ENCODE measurements at places on chromosomes 4 and X.

- DNase-seq = no peak
These were observed 2.5 kb upstream of the TMPRSS11D start for GRCh38 chr4:67886281-67886680.

- DNase-seq = no peak
These were observed 86.0 kb downstream of the PJA1 start for GRCh38 chrX:69079268-69079667.

DNA sequence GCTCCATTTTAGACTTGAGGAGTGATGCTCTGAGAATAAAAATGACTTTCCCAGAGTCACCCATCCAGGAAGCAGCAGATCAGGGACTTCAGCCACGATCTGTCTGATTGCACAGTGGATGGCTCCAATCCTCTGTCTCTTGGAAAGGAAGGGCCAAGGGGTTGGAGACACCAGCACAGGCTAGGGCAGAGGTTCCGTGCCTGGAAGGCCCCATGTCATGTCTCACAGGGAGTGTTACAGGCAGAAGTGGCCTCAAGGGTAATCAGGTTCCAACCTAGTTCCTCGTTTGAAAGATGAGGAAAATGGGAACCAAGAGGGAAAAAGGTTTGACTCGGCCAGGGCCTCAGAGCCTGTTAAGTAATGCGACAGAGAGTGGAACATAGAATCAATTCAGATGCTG is 160.0 kb downstream of the EFNB1 start:
- DNase-seq = no peak

DNA sequence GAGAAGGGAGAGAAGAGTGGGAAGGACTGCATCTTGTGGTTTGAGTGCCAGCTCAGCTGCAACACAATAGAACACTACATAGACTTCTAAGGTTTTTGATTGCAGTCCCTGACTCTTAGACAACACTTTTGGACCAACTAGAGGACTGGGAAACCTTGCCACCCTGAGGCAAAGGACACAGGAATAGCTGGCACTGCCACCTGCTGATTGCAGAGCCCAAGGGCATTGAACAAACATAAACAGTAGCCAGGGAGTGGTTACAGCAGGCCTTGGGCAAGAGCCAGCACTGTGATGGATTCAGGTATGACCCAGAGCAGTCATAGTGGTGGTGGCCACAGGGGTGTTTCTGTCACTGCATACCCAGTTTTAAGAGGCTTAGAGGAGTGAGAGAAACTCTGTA is 72.5 kb upstream of the CXorf51A start:
- no peak for DNase-seq

- DNase-seq = no peak
These were observed 236.7 kb downstream of the FRAS1 start for GRCh38 chr4:78293821-78294301.

GRCh38 chrX:30635630-30636029 is 17.6 kb upstream of the GK start:
- no peak for DNase-seq

- no peak for DNase-seq
These were observed 1.6 kb downstream of the APBB2 start for GRCh38 chr4:41212616-41213203.

DNA sequence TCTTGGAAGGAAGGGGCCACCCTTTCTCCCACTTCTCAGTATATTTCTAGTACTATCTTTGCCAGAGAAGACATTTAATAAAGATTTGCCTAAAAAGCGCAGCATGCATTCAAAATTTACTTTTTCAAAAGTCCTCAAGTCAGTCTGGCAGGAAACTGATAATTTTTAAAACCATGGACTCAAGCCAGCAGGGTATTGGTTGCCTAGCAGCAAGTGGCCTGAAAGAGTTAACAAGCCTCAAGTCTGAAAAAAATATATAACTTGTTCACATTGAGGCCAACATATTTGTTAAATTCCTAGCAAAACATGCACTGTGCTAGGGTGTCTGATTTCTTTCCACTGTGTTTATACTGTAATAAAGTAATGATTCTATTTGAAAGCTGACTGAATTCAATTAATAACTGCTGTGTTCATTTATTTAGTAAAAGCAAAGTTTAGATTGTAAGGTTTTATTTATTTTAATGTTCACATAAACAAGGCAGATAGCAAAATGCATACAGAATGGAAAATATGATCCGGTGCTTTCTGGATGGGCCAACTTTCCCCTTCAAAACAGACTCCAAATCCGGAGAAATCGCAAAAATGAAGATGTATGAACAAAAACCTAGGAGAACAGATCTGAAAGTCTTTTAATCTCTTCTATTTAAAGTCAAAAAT is 218.5 kb upstream of the FGF13 start:
- DNase-seq = no peak

- DNase-seq = no peak
These were observed 73.9 kb upstream of the HGFAC start for GRCh38 chr4:3367866-3368265.

DNA sequence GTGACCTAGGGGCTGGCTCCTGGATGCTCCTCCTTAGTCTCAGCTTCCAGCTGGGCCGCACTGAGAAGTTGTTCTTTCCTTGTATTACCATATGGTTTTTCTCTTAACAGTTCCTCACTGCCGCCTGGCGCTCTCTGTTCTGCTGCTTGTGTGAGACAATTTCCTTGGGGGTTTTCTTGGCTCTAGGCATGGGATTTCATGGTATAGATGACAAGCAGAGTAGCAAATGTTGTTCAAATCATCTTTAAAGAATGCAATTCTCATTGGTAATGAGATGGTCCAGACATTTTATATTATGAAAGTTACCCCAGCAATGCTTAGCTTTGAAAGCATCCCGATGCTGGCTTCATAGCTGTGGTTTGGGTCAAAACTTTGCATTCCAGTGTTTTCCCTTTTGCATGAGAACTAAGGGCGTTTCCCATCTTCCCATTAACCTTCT is 37.6 kb downstream of the SEPTIN11 start:
- no peak for DNase-seq

DNA sequence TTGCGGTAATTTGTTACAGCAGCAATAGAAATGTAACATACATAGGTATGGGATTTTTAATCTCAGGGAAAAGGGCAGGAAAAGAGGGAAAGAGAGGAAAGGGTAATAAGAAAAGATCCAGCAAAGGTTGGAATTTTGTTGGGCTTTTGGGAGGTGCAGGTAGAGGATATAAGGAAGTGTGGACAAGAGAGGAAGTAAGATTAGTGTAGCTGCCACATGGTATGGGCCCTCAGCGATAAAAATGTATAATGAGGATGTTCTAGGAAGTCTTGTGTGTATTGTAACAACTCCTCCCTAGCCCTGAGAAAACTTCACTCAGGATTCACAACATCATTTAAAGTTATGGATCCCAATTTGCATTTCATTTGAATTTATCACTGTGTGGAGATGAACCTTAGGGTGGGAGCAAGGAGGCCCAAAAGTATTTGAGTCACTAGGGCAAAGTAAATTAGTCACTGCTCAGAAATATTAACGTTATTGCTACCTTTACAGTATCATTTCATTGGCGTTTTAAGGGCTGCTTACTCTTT is 2.8 kb upstream of the IL21 start:
- no peak for DNase-seq

DNA sequence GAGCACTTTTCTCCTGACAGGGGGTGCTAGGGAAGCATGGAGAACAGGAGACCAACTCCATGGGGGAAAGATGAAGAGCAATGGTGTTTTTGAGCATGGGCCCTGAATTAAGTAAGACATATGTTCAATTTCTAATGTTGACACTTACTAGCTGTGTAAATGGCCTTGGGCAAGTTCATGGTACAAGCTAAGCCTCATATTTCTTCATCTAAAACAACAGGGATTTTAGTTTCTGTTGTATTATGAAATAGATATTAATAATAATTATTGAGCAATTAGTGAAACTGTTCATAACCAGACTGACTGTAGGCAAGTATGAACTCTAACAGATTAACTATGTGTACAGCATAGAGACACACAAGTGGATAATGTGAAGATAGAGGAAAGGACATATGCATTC is 515.0 kb upstream of the FAT1 start:
- DNase-seq = no peak

GRCh38 chr4:89300499-89300898 is 7.1 kb downstream of the GPRIN3 start:
- no peak for DNase-seq

- peak; percentile 89 for DNase-seq
These were observed 12.0 kb downstream of the ACOX3 start for GRCh38 chr4:8428288-8429097.

DNA sequence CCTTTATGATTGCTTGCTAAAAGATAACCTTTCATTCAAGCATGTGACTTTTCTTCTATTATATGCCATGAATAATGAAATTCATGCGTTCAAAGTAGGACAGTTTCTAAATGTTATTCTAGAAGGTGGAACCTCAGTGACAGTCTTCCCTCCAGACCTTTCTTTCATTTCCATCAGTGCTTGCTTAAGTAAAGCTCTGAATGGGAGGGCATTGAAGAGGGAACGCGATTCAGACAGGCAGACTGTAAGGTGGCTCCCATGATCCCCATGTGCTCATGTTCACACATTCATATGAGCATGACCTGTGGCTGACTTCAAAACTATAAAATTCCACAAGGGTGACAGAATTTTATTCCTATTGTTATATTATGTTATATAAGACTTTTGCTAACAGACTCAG is 1367.3 kb upstream of the IGFBP7 start:
- no peak for DNase-seq

DNA sequence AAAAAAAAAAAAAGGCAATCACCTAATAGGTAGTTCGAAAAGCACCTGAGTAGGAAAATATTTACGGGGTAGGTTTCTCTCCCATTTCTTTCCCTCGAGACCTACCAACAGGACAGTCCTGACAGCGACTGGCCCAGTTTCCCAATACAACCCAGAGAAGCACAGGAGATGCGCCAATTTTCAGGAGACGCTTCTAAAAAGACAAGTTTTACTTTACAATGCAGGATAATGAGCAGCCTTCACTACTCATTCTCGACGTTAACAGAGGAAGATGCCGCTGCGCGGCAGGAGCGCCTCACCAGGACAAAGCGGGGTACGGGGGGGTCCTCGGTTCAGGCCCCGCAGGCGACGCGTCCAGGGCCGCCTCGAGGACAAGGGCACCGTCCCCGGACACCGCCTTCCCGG is 708 bp downstream of the BCLAF3 start:
- no peak for DNase-seq

- DNase-seq = no peak
These were observed 109.4 kb upstream of the CBLL2 start for GRCh38 chrX:22163326-22163725.

GRCh38 chr4:176052744-176053143 is 12.9 kb upstream of the WDR17 start:
- no peak for DNase-seq

DNA sequence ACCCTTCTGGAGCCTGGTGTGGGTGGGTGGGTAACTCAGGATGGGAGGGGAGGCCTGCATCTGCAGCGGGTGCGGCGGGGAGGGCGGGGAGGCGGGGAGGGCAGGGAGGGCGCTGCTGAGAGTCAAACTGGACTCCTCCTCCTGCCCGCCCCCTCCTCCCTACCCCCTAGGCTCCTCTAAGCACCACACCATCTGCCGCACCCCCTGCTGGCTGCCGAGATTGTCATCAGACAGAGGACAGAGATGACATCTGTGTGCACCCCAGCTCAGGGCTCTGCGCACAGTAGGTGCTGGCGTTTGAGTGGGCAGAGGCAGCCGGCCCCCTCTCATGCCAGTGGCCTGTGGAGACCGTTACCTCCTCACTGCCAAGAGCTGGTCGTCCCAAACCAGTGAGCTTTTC is 10.6 kb upstream of the HMX1 start:
- DNase-seq = no peak

GRCh38 chrX:73765776-73766430 is 202.9 kb downstream of the CHIC1 start:
- DNase-seq = no peak

DNA sequence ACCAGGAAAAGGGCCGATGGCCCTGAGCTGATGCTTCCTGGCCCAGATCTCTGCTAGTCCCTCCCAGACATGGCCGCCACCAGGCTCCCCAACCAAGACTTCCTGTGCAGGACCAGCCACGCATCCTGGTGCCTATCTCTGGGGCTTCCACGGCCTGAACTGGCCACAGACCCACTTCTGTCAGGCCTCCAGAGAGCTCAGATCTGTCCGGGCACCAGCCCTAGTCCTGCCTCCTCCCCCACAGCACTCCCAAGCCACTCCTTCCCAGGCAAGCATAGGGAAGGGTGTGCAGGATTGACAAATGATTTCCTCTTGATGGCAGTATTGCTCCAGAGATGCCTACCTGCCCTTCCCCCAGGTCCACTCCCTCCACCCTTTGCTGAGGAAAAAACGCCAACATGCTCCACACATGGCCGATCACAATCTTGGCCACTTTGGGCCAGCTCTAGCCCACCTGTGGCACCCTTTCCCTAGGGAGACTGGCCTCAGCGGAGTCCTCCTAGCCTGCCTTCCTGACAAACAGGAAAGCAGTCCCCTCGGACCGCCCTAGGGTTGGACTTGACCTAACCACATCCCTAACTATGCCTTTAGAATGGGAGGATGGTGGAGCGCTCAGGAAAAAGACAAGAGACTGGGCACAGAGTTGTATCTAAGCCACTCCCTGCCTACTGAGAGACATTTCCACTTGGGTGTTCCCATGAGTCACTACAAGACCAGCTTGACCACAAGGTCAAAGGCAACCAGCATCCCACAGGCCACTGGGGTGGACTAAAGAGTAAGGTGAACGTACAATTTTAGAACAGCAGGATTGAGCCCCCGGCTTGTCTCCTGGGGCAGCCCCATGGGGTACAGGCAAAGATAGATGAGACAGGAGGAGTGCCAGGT is 277.5 kb upstream of the AGTR2 start:
- no peak for DNase-seq

- no peak for DNase-seq
These were observed 53.7 kb downstream of the SEPSECS start for GRCh38 chr4:25106363-25107151.
